Stimulated activated CD8-positive, alpha-beta memory T cell treated with anti-CD3 and anti-CD28 coated beads, Interleukin-15, amount 100 ng/mL, for 4 hours (primary cell): ENCODE measurements at places on chromosomes 3 and 15.

GRCh38 chr15:77138167-77138522 is 67.2 kb upstream of the TSPAN3 start:
- no peak for DNase-seq

- no peak for DNase-seq
These were observed 229.8 kb downstream of the SNRPN start for GRCh38 chr15:25184356-25185155.

DNA sequence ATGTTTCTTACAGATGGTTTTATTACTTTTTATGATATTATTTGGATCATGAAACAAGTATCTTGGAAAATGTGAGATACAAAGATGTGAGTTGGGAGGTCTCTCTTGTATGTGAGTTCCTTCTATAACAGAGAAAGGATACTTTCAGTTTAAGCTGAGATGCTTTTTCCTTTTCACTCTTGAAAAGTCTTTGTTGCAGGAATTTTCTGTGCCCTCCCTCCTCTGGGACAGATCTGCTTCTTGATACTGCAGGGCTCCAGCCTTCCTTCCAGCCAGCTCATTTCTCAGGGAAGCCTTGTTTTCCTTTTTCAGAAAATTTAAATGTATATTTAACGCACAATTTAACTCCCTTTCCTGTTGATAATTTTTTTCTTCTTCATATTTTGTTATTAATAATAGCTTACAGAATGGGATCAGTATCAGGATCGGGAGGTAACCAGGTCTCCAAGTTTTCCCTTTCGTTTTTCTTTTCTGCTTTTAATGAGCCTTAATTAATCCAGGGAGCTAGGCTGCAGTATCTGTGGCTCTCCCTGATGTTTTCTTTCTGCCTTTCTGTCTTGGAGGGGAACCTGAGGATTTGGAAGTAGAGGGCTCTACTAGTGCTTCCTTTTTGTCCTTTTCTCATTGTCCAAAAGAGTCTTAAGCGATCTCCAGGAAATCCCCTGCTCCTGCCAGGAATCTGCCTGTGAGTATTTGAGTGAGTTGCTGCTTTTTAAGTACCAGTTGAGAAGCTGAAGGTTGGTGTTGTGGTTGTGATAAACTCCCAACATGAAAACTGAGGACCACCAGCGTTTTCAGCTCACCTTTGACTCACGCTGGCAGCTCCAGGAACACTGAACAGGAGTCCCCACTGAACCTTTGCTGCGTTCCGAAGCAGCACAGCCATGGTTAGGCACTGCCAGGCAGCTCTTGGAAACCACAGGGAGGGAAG is 105.7 kb downstream of the IGF1R start:
- DNase-seq = no peak

DNA sequence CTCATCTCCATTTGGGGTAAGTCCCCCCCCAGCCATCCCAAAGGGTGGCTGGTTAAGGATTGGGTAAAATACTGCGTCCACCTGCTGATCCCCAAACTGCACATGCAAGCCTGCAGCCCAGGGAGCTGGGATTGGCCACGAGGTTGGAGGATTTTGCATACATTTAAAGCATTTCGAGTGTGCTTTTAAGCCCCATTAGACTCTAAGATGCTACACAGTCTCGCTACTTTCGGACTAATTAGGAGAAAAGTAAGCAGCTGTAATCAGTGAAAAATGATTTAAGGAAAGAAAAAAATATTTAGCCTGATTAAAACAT is 23.9 kb downstream of the SLC6A6 start:
- DNase-seq = no peak

- DNase-seq = no peak
These were observed 301.7 kb upstream of the UMPS start for GRCh38 chr3:124428372-124429128.

GRCh38 chr15:31934821-31935220 is 95.5 kb upstream of the CHRNA7 start:
- no peak for DNase-seq

DNA sequence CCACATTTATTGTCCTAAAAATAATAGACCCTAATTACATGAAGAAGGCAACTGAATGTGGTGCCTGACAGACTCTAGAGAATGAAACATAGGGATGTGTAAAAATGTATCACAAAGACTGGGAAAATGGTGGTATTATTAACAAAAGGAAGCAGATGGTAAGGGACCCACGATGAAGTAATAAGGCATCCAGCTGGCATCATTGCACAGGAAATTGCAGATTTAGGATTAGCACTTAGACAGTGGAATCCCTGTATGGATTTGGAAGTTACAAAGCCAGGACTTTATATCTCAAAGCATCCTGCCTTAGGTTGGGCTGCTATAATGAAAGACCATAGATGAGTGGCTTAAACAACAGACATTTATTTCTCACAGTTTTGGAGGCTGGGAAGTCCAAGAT is 104.3 kb downstream of the PPM1L start:
- DNase-seq = no peak

- DNase-seq = no peak
These were observed 96.6 kb upstream of the GMNC start for GRCh38 chr3:190959077-190959476.

DNA sequence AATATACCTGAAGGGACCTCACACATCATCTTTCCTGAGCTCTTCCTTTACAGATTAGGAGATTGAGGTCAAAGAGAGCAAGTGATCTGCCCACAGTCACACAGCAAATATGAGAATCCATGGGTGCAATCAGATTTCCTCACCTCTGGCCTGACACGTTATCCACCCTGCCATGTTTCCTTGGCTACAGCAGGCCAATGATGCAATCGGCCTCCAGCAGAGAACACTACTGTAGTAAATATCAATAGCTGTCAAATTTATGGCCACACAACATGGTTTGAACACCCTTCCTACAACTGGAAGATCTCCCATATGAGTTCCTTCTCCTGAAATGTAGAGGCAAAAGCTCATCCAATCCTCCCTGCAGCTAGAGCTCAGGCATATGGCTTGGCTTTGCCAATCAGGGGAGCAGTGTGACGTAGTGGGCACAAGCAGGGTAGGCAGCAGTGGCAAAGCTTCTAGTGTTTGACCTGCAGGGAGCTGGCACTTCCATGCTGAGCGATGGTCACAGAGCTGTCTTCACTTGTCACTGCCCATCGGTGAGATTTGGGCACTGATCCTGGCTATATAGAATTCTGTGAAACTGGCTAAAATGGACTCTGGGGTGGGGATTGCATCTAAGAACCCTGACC is 271.3 kb downstream of the TJP1 start:
- no peak for DNase-seq

GRCh38 chr15:94297558-94297957 is 66.2 kb downstream of the MCTP2 start:
- DNase-seq = no peak

DNA sequence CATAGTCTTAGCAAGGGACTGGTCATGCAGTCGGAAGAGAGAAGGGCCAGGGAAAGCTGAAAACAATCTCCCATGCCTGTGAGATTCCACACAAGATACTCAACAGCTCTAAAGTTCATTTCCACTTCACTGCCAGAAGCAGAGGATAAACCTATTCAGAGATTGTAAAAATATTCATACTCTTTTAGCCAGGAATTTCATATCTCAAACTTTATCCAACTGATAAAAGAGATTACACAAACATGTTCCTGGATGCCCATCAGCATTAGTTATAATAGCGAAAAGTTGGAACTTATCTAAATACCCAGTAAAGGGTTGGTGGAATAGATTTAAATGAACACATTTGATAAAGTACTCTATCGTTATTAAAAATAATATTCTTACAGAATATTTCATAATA is 75.2 kb upstream of the ARHGEF3 start:
- no peak for DNase-seq

DNA sequence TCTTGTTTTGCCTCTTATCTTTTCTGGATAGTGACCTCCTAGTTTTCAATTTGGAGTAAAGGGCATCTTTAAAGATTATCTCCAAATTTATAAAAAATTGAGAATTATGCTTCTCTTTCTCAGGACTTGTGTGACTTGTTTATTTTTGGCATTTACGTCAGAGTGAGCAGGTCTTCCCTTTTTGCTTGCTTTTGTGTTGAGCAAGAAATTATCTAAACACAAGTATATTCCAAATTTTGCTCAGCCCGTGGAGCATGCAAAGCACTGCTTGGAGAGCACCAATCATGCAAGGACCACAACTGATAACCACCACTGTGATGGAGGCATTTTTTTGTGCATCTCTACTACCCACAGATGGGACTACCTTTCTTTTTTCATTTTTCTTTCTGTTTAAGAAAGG is 7.1 kb downstream of the SLC25A26 start:
- DNase-seq = no peak

- no peak for DNase-seq
These were observed 519.7 kb upstream of the FRG2C start for GRCh38 chr3:75144406-75144805.

DNA sequence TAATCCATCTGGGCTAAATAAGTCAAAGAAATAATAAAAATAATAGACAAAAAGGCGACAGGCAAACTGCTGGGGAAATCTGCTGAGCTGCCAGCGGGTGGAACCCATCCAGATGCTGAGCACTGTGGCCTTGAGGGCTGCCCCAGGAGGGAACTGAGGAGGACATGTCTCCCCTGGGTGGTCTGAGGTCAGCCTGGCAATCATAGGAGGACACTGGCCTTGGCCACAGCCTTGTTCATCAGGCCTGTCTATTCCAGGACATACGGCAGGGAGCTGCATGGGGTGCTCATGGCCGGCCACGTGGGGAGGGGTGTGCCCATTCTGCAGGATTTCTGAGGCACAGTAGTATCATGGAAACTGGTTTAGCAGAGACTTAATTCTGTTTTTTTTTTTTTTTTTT is 21.5 kb upstream of the SNRPA1 start:
- no peak for DNase-seq

DNA sequence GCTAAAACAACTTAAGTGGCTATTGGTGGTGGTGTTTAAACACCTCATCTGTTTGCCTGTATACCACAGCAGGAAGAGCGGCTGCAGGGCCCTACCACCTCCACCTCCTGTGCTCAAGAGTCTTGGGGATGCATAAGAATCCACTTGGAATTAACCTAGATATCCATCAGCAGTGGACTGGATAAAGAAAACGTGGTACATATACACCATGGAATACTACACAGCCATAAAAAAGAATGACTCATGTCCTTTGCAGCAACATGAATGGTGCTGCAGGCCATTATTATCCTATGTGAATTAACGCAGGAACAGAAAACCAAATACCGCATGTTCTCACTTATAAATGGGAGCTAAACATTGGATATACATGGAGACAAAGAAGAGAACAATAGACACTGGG is 76.8 kb downstream of the SETMAR start:
- DNase-seq = no peak

- no peak for DNase-seq
These were observed 103.8 kb upstream of the KLF13 start for GRCh38 chr15:31222773-31223341.

DNA sequence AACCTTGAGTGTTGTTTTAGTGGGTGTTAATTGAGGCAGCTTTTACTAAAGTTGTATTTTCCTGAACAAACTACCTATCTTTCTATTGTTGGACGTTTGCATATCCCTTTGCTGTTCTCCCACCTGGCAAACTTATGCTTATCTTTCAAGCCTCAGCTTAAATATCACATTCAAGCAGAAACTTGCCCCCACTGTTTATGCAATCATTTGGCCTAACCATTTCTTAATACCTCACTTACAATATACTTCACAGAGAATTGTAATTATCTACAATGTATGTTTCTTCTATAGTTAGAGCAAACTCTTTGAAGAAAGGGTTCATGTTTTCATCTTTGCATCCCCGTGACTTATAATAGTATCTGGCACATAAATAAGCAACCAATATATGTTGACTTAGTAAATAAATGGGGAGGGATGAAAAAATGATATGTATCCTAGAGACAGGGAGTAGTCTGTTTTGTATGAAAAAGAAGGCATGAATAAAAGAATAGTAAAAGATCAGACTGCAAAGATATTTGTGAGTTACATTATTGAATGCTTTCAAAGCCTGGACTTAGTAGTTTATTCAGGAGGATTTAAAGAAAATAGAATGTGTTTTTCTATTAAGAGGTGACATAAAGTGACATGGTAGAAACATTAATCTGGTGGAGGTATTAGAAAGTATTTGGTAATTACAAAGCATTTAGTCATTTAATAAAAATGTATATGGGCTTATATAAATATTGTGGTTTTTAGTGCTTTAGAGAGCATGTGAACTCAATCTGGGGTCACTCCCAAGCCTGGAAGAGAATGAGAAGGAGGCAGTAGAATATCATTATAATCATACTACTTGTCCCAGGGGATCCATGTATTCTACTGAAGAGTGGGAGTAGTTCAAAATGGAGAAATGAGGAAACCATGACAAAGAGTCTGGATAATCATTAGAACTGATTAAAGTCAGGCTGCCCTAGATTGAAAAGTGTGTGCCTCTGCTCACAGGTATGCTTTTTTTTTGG is 60.0 kb upstream of the DCBLD2 start:
- DNase-seq = no peak

GRCh38 chr3:170128977-170129431 is 52.5 kb downstream of the PHC3 start:
- no peak for DNase-seq

GRCh38 chr3:9700536-9700935 is 3.1 kb upstream of the CPNE9 start:
- DNase-seq = no peak

DNA sequence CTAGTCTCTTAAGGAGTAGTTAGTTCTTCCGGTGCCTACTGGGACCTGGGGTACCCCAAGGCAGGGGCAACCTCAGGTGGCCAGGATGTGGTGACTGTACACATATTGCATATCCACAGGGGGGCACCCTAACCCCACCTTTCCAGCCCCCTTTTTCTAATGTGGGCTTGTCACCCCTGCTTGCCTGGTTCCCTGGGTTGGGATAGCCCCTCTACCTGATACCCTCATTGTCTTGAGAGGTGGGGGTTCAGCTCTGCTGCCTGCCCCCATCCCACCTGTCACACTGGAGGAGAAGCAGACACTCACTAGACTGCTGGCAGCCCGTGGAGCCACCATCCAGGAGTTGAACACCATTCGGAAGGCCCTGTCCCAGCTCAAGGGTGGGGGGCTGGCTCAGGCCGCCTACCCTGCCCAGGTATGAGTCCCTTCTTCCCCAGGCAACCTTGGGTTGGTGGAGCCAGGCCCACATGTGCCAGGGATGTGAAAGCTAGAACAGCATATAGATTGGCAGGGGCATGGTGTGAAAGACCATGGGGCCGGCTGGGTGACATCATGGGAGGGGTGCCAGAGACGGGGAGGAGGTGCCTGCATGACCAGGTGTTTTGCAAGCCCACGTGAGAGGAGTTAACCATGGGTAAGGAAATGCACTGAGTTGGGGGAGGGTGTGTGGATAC is 4.0 kb downstream of the GLYCTK start:
- DNase-seq = no peak

- DNase-seq = no peak
These were observed 682.6 kb downstream of the ROBO1 start for GRCh38 chr3:79085171-79085570.

- no peak for DNase-seq
These were observed 34.7 kb downstream of the ANXA2 start for GRCh38 chr15:60363087-60363549.

DNA sequence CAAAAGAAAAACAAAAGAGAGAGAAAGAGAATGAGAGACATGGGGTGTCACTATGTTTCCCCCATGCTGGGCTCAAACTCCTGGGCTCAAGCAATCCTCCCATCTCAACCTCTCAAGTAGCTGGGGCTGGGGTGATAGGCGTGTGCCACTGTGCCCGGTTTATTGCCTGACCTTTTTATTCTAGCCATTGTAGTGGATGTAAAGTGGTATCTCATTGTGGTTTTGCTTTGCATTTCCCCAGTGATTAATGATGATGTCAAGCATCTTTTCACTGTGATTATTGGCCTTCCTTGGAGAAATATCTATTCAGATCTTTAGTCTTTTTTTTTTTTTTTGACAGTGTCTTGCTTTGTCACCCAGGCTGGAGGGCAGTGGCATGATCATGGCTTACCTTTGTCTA is 37.7 kb upstream of the GK5 start:
- DNase-seq = no peak
